NCI-H446 treated with DMSO at 0.1 percent for 48 hours (cell line): ENCODE measurements at places on chromosomes 5 and 9.

DNA sequence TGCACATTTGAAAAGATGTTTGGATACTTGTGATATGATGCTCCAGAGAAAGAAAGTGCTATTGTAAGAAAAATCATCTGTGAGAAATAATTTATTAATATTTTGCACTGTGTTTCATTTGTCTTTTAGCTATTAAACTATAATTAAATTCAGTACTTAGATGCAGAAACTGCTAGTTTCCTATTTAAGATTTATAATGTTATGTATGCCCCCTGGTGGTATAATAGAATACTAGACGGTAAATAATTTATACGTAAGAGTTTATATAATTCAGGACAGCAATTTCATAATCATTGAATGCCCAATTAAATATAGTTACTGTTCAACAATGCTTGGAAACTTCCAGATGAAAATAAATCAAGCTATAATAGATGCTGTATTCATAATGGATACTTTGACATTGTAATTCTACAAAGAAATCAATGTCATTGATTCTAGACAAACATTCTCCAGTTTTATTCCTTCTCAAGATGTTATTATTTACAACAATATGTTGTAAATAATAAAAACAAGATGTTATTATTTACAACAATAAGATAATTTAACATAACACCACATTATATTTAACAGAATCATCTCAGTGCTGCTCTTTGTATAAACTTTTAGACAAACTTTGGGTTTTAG lies 101.0 kb downstream of the TMEM232 start:
- DNase-seq: peak; percentile 36

DNA sequence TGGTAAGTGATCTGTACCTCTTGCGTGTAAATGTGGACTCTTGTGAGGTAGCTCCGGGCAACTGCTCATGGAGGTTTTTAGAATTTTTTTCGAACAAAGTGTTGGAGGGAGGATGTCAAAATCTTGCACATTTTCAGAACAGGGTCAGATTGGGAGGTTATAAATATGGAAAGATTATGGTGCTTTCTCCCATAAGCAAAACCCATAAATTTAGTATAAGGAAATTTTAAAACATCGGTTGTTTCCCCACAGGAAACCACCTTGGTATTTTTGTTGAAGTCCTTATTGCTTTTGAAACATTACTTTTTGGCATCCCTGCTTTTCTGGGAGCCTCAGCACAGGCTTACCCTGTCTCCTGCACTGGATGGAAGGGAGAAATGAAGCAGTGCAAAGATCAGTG lies 33.9 kb downstream of the PTTG1 start:
- no peak for DNase-seq

- DNase-seq: no peak
Measured at GRCh38 chr9:6959270-6960000, 201.7 kb downstream of the KDM4C start.

DNA sequence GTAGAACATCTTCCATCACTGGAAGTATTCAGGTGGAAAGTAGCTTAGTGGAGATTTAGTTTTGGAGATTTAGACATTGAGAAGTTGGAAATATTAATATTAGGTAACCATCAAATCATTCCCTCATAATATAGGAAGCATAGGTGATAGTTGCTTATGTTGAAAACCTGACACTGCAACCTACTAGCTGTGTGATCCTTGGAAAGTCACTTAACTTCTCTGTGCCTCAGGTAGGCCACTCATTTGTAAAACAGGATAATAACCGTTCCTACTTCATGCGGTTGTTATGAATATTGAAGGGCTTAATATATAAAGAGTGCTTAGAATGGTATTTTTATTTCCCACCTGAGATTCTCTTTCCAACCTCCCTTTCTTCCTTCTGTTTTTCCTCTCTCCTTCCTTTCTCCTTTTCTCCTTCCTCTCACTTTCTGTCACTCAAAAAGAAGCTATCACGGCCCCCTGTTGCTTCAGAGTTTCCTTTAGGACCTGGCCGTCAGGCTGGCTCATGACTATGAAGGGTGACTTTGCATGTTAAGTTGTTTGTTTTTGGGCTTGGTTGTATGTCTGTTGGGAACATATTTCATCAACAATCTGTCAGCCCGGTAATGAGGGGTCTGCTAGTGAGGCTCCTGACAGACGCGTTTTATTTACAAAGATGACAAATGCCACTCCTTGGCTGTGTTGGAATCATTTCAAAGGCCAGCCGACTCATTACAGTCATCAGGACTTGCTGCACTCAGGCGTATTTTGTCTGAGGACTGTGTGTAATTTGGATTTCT lies 31.0 kb downstream of the DOCK2 start:
- DNase-seq: peak; percentile 6

GRCh38 chr5:37090781-37091180 lies 158.4 kb downstream of the CPLANE1 start:
- DNase-seq: no peak

- no peak for DNase-seq
Measured at GRCh38 chr5:37355161-37355560, 15.7 kb downstream of the NUP155 start.

- no peak for DNase-seq
Measured at GRCh38 chr5:16659536-16659935, 42.7 kb upstream of the RETREG1 start.

DNA sequence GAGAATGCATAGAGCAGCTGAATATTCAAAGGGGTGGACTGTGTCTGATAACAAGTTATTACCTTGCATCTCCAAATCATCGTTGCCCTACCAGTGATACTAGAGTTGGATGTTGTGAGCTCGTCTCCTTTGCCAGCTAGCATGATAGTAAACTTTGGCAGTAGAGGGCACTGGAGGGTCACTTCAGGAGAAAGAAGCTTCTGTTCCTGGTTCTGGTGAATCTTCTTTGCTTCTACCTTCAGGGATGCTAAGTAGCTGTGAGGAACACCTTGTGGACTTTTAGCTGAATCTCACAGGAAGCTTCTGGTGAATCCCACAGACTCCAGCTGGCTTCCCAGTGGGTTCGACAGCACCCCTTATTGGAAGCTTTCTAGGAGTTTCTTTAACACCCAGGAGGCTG lies 626.6 kb upstream of the SGCD start:
- DNase-seq: no peak

- no peak for DNase-seq
Measured at GRCh38 chr9:21141427-21141882, at the start of gene IFNW1. IFNW1 (minus strand) TSS chr9:21141832; CDS start chr9:21141570, 262 bp downstream.

GRCh38 chr5:45410304-45410995 lies 285.7 kb downstream of the HCN1 start:
- DNase-seq: no peak

GRCh38 chr9:4553951-4554381 lies 63.7 kb downstream of the SLC1A1 start:
- DNase-seq: peak; percentile 13

GRCh38 chr9:113707953-113708695 lies 168.0 kb upstream of the ZNF618 start:
- no peak for DNase-seq

- no peak for DNase-seq
Measured at GRCh38 chr9:2583308-2584013, 38.1 kb upstream of the VLDLR start.

GRCh38 chr9:109182940-109183798 lies 16.1 kb upstream of the FRRS1L start:
- DNase-seq: no peak

GRCh38 chr5:74070766-74071165 lies 444.8 kb downstream of the ARHGEF28 start:
- DNase-seq: no peak

DNA sequence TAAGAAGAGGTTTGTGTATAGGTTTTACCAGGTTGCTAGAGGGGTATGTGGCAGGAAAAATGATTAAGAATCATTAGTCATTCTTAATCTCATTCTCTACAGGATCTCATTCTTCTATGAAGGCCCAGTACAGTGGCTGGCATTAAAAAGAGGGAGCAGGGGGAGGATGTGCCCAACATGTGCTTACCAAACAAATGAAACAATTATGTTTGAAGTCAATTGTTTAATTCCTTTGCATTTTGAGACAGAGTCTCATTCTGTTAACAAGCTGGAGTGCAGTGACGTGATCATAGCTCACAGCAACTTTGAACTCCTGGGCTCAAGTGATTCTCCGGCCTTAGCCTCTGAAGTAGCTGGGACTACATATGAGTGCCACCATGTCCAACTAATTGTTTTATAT lies 23.0 kb downstream of the FNIP1 start:
- DNase-seq: no peak

DNA sequence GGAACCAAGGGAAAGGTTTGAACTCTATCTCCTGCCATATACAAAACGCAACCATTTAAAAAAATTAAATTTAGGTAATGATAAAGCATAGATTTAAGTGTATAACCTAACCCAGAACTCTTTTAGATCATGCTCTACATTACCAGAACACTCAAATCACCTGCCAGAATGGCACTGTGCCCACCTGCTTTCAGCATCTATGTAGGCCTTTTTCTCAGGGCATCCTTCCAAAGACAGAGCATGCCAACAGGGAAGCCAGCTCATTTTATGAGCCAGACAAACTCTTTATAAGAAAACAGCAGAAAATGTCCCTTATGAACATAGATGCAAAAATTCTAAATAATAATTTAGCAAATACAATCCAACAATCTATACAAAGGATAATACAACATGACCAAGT lies 47.9 kb upstream of the SMAD5 start:
- peak; percentile 65 for DNase-seq

GRCh38 chr5:72459089-72459661 lies 48.0 kb downstream of the ZNF366 start:
- no peak for DNase-seq

DNA sequence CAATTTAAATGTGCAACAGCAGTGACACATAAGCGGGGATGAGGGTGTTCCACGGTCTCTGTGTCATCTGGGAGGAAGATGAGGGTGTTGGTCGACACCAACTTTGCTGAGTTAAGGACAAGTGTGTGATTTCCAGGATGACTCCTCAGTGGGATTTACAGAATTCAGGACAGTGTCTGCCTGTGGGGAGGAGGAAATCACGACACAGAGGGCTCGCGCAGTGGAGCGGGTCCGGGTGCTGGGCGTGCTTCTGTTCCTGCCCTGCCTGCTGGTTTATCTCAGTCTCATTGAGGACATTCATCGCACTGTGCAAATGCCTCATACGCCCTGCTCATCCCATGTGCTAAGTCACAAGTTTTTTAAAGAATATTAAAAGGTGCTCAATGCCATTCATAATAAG lies 73.7 kb upstream of the ADAMTS2 start:
- no peak for DNase-seq

- no peak for DNase-seq
Measured at GRCh38 chr5:151906246-151906645, 18.4 kb downstream of the GLRA1 start.

GRCh38 chr5:134227776-134228175 lies 1.9 kb upstream of the PPP2CA start:
- DNase-seq: no peak

DNA sequence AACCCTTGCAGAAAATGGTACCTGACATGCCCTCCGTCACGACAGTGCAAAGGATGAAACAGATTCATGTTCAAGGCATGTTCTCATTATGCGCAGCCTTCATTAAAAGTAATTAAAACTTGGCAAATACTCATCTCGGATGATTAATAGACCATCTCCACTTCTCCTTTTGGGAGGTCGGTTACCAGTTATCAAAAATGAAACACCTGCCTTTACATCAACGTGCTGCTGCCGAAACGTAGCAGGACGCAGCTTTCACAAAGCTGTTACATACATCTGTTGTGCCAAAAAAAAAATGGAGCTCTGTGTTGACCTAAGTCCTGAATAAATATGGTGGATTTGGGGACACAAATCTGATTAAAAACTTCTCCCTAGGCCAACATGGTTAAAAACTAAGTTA lies 75.7 kb downstream of the PTCH1 start:
- no peak for DNase-seq

- DNase-seq: no peak
Measured at GRCh38 chr5:64655596-64655995, 34.7 kb upstream of the SHISAL2B start.

GRCh38 chr5:173498739-173499470 lies 117.5 kb downstream of the BOD1 start:
- no peak for DNase-seq

GRCh38 chr5:145848854-145849253 lies 13.7 kb upstream of the PRELID2 start:
- DNase-seq: no peak

DNA sequence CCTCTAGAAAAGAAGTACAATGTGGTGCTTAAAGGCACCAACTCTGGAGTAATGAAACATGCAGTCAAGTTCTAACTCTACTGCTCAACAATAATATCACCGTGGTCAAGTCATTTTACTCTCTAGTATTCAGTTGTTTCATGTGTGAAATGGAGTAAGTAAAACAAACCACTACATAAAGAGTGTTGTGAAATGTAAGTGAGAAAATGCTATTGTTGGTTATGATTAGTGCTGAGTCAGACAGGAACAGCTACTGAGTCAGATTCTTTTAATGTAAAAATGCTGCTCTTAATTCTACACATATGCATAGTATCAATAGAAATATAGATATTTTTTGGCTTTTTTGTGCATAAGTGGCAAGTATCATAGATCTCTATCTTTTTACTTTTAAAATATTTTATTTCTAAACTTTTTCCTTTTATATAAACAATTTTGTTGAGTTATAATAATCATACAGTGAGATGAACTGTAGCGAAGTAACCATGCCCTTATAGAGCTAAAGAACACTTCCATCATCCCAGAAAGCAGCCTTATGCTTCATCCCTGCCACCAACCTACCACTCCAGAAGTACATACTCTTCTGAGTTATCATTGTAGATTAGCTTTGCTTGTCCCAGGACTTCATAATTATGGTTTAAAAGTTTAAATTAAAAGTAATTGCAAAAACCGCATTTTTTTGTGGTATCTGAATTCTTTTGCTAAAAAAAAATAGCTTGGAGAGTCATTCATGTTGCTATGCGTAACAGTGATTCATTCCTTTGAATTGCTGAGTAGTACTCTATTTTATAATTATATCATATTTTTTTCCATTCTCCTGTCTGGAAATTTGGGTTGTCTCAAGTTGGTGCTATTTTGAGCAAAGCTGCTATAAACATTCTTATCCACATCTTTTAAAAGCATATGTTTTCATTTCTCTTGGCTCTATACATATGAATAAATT lies 548.2 kb upstream of the CLINT1 start:
- no peak for DNase-seq

DNA sequence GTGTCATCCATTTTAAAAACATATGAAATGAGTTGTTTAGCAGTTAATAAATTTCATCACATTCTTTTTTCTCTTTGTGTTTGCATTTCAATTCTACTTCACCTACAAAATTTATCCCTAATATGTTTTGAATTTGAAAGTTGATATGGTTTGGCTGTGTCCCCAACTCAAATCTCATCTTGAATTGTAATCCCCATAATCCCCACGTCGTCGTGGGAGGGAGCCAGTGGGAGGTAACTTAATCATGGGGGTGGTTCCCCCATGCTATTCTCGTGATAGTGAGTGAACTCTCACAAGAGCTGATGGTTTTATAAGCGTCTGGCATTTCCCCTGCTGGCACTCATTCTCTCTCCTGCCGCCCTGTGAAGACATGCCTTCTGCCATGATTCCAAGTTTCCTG lies 200.1 kb downstream of the EPB41L4A start:
- DNase-seq: no peak

DNA sequence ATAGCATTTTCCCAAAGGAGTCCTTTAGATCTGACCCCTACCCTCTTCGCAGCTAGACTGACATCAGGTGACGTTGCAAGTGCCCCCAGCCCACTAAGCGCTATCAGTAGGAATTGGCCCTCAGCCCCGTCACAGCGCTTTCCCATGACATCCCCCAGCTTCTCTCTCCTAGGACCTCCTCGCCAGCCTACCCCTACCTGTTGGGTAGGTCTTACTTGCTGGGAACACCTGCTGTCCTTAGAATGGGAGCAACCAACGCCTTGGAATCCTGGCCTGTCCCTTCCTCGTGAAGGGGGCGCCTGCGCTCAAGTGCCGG lies 584 bp upstream of the PIP5K1B start:
- no peak for DNase-seq

- DNase-seq: no peak
Measured at GRCh38 chr9:120258096-120258495, 321.9 kb downstream of the CDK5RAP2 start.
